ENCODE measurements at places on chromosomes 3 and 15.

DNA sequence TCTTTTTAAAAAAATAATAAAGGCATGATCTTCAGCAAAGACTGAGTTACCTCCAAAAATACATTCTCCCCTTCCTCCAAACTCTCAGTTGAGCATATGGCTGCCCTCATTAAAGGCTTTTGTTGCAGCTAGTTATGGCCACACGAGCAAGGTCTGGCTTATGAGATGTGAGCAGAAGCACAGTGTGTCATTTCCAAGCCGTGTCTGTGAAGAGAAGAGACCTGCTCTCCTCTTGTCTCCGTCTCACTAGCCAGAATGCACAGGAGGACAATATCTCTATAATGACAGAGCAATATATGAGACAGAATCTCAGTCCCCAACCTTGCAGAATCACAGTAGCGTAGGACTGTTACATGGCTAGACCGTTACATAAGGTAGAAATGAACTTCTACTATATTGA, 152.3 kb downstream of the MAGI1 start:
- DNase-seq: no peak

- DNase-seq: peak; percentile 40
Observed at GRCh38 chr3:142088522-142088921, 60.8 kb downstream of the TFDP2 start.

DNA sequence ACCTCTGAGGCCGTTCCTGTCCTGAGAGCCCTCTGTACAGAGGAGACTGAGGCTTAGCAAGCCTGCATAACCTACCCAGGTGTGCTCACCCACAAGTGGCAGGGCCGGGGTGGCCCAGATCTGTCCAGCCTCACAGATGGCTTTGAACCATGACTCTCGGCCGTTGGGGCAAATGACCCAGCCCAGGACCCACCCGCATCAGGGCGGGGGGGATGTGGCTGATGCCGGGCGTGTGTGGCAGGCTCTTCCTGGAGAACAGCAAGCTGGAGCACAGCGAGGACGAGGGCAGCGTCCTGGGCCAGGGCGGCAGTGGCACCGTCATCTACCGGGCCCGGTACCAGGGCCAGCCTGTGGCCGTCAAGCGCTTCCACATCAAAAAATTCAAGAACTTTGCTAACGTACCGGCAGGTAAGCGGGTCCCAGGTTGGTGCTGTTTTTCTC, 133.5 kb downstream of the LRRK1 start:
- no peak for DNase-seq

- DNase-seq: peak; percentile 51
Observed at GRCh38 chr3:43162230-43163084, 56.6 kb upstream of the POMGNT2 start.

DNA sequence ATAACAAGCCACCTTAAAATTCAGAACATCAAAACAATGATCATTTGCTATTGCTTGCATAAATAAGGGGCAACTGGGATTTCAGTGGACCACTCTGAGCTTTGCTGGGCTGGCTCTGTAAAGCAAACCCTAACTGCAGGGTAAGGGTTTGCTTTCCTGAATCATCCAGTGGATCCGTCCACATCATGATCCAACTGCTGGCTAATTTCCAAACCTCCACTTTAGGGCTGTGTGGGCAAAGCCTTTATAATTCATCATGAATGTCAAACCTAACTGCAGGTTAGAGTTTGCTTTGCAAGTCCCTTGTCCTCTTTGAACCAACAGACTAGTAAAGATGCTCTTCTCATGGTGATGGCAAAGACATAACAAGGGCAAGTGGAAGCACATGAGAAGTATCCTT, 76.1 kb downstream of the SYNPR start:
- DNase-seq: peak; percentile 28

- peak; percentile 26 for DNase-seq
Observed at GRCh38 chr3:9384141-9384828, 13.1 kb upstream of the SETD5 start.

- peak; percentile 20 for DNase-seq
Observed at GRCh38 chr15:93820566-93820965, 410.8 kb upstream of the MCTP2 start.

DNA sequence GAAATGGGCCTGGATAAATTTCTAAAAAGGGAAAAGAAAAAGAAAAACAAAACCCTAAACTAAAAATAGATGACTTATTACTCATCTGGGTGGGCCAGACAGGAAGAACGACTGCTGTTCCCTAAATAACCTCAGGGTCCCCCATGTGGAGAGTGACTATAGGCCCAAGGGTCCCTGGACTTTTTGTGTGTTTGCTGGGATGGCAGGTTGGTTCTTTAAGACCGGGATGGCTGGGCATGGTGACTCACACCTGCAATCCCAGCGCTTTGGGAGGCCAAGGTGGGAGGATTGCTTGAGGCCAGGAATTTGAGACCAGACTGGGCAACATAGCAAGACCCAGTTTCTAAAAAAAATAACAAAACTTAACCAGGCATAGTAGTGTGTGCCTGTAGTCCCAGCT, 43.8 kb upstream of the TRA2B start:
- DNase-seq: peak; percentile 59

DNA sequence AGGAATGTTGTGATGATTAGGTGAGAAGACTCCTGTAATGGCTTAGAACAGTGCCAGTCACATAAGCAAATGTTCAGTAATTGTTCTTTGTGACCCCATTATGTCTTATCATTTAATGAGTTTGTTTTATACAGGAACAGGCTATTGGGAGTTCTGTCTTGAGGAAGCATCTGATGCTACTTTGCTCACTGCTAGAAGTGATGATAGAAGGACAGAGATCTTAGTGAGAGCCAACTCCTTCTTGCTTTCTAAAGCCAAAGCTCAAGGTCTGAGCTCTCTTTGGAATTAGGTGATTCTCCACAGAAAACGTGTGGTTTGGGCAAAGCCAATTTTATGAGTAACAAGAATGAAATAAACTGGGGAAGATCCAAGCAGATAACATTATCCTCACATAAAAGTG, 214.8 kb downstream of the LRTM1 start:
- no peak for DNase-seq

- no peak for DNase-seq
Observed at GRCh38 chr3:17901893-17902292, 159.5 kb upstream of the TBC1D5 start.

- DNase-seq: no peak
Observed at GRCh38 chr3:16936676-16937230, 52.0 kb downstream of the PLCL2 start.

GRCh38 chr3:27719314-27720003, 2.7 kb downstream of the EOMES start:
- DNase-seq: no peak

GRCh38 chr3:184176377-184177330, 2.0 kb downstream of the AP2M1 start:
- peak; percentile 98 for DNase-seq

DNA sequence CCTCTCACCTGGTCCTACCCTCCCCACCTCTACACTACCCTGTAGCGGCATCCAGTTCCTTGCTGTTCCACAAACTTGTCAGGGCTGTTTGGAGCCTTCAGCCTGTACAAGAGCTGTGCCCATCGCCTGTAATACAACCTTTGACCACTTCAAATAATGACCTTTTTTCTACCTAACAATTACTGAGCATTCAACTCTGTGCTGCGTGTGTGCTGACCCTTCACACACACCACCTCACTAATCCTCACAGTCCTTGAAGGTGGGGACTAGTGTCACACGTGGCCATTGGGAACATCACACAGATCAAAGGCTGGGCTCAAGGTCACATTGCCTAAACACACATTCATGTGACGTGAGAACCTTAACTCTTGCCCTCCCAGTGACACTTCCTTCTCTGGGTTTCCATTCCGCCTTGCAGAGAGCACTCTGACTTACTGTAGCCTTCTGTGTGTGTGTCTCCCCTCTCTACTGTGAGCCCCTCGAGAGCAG, 3.1 kb downstream of the C3orf20 start:
- DNase-seq: no peak

GRCh38 chr15:97994236-97994635, 33.7 kb downstream of the ARRDC4 start:
- DNase-seq: no peak

DNA sequence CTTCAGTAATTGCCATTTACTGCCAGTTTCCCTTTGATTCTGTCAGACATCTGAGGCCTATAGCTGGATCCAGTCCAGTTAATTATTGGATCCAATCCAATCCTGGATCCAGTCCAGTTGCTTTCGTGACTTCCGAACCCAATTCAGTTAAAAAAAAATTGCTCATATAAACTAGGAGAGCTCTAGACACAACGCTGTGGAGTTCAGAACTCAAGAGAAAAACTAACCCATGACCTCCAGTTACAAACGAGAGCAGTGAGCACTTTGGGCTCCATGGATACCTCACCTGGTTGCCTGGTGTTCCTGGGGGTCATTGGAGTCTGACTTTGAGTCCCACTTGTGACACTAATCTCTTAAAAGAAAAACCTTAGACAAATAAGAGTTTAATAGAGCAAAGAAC, 269.8 kb downstream of the THSD4 start:
- DNase-seq: no peak

- no peak for DNase-seq
Observed at GRCh38 chr15:71709808-71710418, 100.4 kb upstream of the NR2E3 start.

DNA sequence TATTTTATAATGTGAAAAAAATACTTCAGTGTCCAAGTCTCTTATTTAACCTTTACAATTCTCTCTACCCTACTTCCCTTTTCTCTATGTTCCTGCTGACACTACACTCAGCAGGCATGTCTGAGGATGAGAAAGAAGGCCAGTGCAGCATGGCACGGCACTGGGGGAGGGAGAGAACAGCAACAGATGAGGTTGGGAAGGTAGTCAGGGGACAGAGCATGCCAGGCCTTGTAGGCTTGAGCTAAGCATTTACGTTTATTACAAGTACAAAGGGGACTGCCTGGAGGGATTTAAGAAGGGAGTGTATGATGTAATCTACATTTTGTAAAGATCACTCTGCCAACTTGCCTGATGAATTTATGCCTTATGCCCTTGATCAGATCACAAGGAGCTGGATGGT, 117.3 kb upstream of the WNT5A start:
- no peak for DNase-seq

DNA sequence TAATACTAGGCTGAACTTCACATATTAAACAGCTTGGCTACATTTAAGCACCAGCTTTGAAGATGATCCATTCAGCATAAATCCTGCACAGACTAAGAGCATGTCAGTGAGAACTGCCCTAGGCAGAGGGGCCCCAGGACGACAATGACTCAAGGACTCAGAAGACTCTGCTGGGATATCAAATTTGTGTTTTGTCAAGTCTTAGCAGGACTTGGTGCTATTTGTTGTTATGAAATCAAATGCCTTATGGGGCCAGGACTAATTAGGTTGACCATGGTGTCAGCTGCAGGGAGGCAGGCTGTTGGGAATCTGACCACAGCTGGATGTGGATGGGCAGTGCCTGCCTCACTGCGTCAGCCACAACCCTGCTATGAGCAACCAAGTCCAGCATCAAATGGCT, 91.8 kb downstream of the RYR3 start:
- DNase-seq: no peak

DNA sequence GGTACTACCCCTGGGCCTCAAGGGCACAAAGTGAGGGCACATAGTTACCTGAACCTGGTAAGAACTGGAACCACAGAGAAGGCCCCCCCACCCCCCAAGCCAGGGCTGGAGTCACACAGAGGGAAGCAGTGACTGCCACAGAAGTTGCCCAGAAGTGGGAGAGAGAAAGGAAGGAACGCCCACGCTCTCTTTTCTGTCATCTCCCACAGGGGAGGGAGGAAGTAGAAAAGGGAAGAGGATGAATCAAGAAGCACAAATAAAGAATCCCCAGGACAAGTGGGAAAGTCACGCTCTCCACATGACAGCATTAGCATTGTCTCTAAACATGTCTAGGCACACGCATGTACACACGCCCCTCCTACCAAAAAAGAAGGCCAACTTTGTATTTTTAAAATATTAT, 114.7 kb upstream of the FRMD4B start:
- DNase-seq: no peak

GRCh38 chr15:49187549-49188245, 17.6 kb downstream of the GALK2 start:
- DNase-seq: no peak

DNA sequence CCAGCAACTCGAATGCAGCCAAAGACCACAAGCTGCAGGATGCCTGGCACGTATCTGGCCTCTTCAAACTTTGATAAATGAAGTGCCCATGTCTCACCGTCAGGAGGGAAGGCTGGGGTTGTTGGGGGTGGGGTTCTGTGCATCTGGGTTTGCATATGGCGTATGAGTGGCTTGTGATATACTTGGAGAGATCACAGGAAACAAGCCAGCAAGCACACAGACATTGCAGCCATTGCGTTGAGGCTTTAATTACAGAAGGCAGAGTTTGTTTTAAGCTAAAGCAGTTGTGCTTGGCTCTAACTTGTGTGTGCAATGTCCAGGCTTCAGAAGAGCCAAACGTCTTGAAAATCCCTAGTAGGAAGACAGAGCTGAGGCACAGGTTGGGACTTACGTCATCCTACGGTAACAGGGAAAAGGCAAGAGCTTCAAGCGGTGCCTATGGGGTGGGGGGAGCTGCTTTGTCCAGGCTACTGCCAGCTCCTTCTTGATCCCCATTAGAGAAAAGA, 109.2 kb downstream of the ASB7 start:
- no peak for DNase-seq

DNA sequence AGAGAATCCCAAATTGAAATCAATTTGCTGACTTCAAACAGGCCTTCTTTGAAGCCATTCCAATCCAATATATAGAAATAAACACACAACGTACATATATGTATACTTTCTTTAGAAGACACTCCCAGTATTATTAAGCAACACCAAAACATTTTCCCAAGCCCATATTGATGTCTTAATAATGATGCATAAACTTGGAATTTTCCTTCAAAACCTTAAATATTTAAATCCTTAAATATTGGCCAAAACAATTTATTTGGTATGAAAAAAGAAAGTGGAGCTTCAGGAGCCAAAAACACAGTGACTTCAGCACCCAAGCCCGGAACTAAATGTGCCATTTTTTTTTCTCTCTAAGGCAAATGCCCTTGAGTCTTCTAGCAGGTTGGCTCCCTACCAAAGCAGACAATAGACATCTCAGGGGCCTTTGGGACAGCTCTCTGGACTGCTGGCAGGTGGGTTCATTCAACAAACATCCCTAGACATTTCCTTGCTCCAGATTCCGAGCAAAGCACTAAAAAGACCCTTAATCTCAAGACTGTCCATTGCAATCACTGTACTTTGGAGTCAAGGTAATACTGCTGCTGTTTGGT, 384.7 kb downstream of the NTRK3 start:
- DNase-seq: peak; percentile 59

- DNase-seq: no peak
Observed at GRCh38 chr3:104206925-104207324, 1159.8 kb upstream of the ALCAM start.

GRCh38 chr3:186680869-186681268, 15.1 kb downstream of the HRG start:
- no peak for DNase-seq

DNA sequence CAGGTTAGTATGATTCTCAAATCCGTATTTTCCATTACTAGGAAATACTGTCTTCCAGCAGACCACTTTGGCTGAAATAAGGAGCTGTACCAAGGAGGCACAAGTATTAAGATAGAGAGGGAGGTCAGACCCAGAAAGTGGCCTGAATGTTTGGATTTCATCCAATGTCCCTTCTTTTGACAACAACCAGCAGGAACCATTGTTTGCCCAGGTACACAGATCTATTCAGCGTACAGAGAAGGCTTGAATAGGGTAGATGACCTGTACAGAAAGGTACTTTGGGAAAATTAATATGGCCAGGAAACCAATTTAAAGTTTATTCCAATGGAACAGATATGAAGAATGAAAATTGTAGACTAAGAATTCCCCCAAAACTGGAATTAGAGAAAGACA, 12.6 kb downstream of the MTHFS start:
- no peak for DNase-seq

- DNase-seq: no peak
Observed at GRCh38 chr15:70589728-70590127, 173.6 kb downstream of the UACA start.

- no peak for DNase-seq
Observed at GRCh38 chr3:122350814-122351418, 25.9 kb downstream of the CSTA start.
